T-helper 9 cell (primary cell): ENCODE measurements at places on chromosomes 5 and 9.
A peak's percentile ranks its signal among the peaks of the same experiment; 100 is the strongest.

GRCh38 chr9:134617836-134618162 lies 23.8 kb upstream of the COL5A1 start:
- DNase-seq: no peak

DNA sequence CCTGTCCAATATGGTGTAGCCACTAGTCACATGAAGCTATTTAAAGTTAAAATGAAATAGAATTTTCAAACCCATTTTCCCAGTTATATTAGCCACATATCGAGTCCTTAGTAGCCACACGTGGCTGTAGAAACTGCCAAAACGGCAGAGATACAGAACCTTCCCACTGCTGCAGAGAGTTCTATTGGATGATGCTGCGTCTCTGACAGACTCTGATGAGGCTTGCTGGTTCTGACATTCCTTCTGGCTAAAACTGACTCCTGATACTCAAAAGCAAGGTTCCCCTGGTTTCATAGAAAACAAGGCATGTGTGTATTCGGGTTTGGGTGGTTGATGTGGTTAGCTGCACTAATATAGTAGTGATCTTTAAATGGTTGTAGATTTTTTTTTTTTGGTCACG lies 91.5 kb downstream of the TLE4 start:
- DNase-seq: no peak

DNA sequence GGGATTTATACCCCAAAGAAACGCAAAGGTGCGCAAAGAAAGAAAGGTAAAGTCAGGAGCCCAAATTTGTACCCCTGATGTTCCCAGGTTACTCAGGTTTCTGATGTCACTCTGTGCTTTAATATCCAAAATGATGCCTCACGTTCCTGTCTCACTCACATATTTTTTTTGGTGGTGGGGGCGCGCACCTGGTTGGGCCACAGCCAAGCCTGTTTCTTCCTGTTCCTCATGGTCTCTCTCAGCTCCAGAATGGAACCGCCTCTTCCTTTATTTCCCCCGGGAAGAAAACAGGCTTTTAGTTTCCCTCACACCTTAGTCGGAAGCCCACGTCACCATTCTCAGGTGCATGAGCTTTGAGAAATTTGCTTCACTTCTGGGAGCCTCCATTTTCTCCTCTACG lies 118.3 kb upstream of the BOD1 start:
- DNase-seq: no peak

GRCh38 chr5:155595791-155596190 lies 582.2 kb downstream of the KIF4B start:
- DNase-seq: no peak

- no peak for DNase-seq
Observed at GRCh38 chr9:126470241-126470993, 143.3 kb upstream of the LMX1B start.

DNA sequence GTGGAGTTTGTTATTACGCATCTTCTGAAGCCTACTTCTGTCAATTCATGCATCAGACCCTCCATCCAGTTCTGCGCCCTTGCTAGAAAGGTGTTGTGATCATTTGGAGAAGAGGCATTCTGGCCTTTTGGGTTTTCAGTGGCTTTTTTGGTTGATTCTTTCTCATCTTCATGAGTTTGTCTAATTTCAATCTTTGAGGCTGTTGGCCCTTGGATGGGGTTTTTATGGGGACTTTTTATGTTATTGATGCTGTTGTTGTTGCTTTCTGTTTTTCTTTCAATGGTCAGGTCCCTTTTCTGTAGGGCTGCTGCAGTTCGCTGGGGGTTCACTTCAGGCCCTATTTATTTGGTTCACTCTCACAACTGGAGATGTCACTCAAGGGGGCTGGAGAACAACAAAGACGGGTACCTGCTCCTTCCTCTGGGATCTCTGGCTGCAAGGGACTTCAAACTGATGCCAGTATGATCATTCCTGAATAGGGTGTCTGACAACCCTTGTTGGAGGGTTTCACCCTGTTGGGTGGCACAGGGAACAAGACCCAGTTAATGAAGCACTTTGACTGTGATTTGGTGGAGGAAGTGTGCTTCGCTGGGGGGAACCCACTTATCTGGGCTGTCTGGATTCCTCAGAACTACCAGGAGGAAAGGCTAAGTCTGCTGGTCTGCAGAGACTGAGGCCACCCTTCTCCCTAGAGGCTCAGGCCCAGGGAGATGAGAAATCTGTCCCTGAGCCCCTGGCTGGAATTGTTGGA lies 226.7 kb upstream of the PTGER4 start:
- no peak for DNase-seq

- no peak for DNase-seq
Observed at GRCh38 chr5:148811756-148812155, 14.7 kb upstream of the ADRB2 start.

GRCh38 chr5:139385061-139386049 lies 2.3 kb upstream of the SLC23A1 start:
- no peak for DNase-seq

GRCh38 chr9:68427216-68427977 lies 71.0 kb downstream of the PGM5 start:
- DNase-seq: no peak

GRCh38 chr9:88678431-88678830 lies 143.5 kb downstream of the NXNL2 start:
- DNase-seq: no peak

- DNase-seq: no peak
Observed at GRCh38 chr9:37693260-37693659, 42.5 kb downstream of the FRMPD1 start.

GRCh38 chr9:77981332-77981731 lies 50.3 kb downstream of the GNAQ start:
- no peak for DNase-seq

- DNase-seq: no peak
Observed at GRCh38 chr5:133259199-133259997, 207.6 kb downstream of the HSPA4 start.

- no peak for DNase-seq
Observed at GRCh38 chr5:105806596-105806995, 1864.1 kb downstream of the EFNA5 start.

DNA sequence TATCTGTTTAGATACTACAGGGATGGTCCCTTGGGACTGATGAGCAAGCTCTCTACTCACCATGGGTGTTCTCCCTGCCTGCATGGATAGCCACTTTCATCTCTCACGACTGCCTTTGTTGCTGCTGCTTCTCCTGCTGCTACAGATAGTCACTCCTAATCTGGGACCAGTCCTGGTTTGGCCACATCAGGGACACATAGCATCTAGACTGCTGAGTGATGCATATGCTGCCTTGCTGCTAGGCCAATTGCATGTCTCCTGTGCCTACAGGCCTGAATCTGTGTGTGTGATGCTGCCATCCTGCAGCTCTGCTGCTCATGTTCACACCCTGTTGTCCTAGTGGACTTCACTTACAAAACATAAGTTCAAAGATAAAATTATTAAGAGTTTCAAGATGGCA lies 297.1 kb downstream of the HCN1 start:
- no peak for DNase-seq

DNA sequence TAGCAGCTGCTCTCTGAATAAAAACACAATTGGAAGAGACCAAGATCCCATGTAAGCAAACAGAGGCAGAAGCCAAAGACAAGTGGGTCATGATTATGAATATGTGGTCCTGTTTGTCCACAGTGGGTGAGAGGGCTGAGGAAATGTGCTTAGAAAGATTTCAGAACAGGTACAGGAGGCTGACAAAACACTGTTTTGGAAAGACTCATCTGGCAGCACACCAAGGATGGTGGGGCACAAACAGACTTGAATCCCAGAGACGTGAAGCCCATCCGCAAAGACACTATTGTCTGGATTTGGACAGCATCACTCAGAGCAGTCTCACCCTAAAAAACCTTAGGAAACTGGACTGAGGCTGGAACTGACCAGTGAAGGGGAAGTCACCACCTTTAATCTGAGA lies 85.0 kb downstream of the ADRB2 start:
- no peak for DNase-seq

- peak; percentile 34 for DNase-seq
Observed at GRCh38 chr5:150001660-150002486, 1.3 kb downstream of the HMGXB3 start.

DNA sequence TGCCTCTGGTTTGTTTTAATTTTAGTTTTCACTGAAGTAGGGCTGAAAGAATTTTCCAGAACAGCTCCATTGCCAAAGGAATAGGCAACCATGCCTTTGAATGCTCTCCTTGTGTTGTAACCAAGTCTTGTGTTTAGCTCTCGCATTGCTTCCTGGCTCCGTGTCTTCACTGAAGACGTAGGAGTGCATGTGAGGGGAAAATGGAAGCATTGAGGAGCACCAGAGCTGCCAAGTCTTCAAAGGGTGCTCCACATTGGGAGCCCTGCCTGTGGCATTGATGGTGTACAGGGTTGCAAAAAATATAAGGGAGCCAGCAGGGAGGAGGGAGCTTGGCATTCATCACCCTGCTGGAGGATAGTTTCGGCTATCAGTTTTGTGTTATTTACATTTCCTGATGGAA lies 86.6 kb downstream of the NTRK2 start:
- no peak for DNase-seq

GRCh38 chr9:121452085-121452484 lies 47.6 kb downstream of the GGTA1 start:
- no peak for DNase-seq

GRCh38 chr5:177402271-177403043 lies 2.0 kb upstream of the PFN3 start:
- DNase-seq: peak; percentile 53

DNA sequence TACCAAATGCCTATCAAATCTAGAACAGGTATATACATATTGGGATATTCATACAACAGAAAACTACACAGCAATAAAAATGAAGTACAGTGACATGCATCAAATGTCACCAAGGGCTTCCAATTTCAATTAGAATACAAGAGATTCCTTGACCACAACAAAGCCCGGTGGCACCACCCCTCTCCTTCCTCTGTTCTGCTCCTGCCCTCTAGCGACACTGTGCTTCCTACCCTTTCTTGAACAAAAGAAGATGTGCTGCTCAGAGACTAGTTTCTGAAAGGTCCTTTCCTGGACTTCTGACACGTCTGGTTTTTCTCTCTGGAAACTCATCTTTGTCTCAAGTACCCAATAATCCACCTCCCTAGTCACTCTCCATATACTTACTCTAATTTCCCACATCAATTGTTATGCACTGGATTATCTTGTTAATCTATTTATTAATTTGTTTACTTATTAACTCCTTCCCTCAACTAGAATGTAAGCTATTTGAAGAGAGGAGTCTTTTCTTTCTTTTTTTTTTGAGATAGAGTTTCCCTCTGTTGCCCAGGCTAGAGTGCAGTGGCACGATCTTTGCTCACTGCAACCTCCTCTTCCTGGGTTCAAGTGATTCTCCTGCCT lies 70.4 kb upstream of the CTSV start:
- DNase-seq: no peak
